T-helper 17 cell (primary cell): ENCODE measurements at places on chromosomes 4 and X.

- no peak for DNase-seq
Observed at GRCh38 chrX:17081968-17082367, 135.5 kb downstream of the REPS2 start.

DNA sequence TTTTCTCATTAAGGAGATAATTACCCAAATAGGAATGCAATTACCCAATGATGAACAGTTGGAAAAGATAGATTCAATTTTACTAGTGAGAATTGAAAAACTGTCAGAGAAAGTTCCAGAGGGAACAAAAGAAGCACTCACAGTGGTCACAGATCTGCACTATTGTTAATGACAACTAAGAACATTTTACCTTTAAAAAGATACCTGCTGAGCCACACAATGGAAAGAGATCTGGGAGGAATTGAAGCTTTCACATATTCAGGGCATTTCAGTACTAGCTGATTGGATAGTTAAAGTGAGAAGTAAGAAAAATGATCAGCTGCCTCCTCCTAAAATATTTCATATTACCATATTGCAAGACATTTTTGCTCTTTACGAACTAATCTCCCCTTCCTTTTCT, 1822.2 kb downstream of the STIM2 start:
- no peak for DNase-seq

GRCh38 chrX:103730147-103730795, 19.6 kb downstream of the TMEM31 start:
- DNase-seq, result no peak

- DNase-seq, result no peak
Observed at GRCh38 chrX:10628906-10629305, 8.5 kb upstream of the MID1 start.

DNA sequence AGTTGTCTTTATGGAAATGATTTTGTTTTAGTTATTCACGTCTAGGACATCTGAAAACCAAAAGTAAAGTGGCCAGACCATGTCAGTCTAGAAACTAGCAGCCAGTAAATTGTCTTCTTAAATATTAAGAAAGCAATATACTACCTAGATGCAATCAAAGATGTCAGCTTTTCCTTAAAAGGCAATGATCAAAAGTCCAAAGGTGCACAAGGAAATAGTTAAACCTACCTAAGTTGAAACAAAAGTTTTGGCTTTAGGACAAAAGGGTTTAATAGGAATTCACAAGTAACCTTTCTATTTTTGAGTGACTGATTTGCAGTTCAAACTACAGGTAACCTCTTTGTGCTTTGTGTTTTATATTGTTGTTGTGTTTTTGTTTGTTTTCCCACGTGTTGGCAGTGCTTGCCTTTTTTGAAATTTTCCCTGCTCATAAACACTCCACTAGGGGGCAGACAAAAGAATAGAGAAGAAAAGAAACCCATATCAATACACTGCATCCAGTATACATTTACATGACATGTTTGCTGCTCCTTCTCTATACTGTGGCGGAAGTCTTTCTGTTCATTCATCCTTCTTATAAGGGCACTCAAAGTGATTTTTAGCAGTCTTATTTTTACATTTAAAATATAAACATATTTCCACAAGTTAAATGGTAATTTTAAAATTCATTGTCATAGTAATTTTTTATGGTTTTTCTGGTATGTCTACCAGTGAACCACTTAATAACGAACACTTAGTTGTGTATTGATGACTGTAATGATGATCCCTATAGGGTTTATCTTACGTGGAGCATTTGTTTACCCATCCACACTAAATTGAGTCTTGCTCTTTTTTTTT, 62.7 kb downstream of the GAB1 start:
- DNase-seq, result no peak

DNA sequence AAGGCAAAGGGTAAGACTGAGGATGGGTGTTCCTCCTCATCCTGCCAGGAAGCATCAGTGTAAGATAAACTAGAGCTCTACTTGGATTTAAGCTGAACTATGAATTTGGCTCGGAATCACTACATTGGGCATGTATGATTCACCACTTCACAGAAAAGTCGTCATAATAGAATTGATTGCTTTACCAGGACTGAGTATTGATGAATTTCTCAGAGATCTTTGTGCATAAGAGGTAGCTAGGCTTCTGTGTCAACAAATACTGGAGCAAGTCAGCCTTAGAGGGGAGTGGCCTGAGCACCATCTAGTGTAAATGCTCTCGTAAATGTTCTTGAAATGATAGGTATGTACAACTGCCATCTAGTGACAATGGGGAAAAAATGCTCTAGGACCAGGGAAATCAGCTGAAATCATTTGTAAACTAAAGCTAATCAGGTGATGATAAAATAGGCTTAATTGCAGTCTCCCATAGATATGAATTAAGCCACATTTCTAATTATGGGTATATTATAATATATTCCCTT, 309.5 kb upstream of the FMR1 start:
- DNase-seq, result no peak

DNA sequence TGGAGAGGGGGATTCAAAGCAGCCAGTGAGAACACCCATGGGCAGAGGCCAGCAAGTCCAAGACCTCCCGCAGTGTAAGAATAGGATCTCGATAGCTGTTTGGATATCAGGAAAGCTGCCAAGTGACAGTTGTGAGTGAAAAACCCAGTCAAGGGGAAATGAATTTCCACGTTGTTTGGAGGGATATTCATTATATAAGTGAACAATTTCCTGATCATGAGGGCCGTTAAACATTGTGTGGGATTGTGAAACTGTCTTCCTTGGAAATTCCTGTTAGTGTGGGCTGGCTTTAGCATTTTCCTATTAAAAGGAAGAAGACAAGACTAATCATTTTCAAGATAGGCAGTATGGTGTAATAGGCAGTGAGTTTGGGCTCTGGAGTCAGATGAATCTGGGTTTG, 15.0 kb downstream of the CLDN2 start:
- DNase-seq, result no peak

GRCh38 chr4:128163177-128164117, 102.3 kb downstream of the LARP1B start:
- DNase-seq, result no peak

GRCh38 chr4:105462576-105462975, 11.3 kb downstream of the PPA2 start:
- DNase-seq, result no peak

- DNase-seq, result no peak
Observed at GRCh38 chrX:118802857-118803256, 20.8 kb upstream of the ZCCHC12 start.
